ENCODE measurements at places on chromosomes 1 and 21.

GRCh38 chr1:224378855-224379631 lies 22.4 kb downstream of the CNIH4 start:
- no peak for DNase-seq

DNA sequence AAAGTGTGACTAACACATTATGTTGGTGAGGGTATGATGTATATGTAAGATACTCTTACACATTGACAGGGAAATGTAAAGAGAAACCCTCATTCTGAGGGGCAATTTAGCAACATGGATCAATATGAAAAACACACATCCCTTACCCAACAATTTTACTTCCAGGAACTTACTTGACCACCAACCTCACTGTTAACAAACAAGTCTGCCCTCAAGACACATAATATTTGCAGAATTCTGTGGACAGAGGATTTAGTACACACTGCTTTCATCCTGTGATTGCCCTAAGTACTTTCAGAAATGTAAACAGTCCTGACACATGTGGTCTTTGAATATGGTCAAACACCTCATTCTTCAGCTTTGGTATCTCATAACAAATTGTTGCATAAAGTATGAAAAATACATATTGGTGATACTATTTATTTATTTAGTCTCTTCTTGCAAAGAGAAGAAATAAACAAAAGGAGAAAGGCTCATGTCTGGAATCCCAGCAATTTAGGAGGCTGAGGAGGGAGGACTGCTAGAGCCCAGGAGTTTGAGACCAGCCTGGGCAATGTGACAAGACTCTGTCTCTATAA lies 6.9 kb downstream of the USP48 start:
- DNase-seq, result no peak

DNA sequence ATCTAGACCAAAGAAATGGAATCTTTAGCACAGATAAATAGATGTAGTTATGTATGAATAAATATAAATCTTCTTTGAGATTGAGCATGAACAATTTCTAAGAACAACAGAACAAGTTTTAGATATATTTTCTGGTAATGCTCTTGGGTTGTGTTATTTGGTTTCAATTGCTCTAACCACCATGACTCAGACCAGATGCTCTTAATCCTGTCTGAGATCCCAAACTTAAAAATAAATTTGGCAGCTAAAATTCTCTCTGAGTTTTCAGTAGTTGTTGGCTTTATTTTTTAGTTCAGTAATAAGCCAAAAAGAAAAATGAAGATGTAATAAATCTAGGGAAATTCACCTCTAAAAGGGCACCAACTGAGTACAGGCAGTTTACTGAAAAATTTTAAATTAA lies 1693.4 kb downstream of the NCAM2 start:
- no peak for DNase-seq

GRCh38 chr1:77039739-77040138 lies 172.5 kb downstream of the ST6GALNAC5 start:
- DNase-seq, result no peak

GRCh38 chr21:33997436-33997835 lies 75.9 kb upstream of the MRPS6 start:
- DNase-seq, result no peak

GRCh38 chr1:25067518-25068251 lies 137.6 kb upstream of the RUNX3 start:
- DNase-seq, result no peak

GRCh38 chr1:110196917-110197765 lies 13.0 kb upstream of the KCNC4 start:
- DNase-seq, result no peak

GRCh38 chr21:45867041-45867666 lies 114.4 kb upstream of the COL6A1 start:
- DNase-seq, result no peak

DNA sequence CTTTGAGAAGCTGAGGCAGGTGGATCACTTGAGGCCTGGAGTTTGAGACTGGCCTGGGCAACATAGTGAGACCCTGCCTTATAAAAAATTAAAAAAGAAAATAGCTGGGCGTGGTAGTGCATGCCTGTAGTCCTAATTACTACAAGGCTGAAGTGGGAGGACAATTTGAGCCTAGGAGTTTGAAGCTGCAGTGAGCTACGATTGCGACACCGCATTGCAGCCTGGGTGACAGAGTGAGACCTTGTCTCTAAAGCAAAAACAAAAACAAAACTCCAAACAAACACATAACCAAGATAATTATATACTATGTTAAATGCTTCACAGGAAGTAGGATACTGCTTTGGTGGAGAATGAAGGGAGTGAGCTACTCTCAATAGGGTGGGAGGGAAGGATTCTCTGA lies 5.4 kb upstream of the PAFAH2 start:
- no peak for DNase-seq
